CD4-positive, alpha-beta T cell treated with Interleukin-6 at 100 ng/mL for 8 hours (primary cell): ENCODE measurements at places on chromosomes 7 and 10.

DNA sequence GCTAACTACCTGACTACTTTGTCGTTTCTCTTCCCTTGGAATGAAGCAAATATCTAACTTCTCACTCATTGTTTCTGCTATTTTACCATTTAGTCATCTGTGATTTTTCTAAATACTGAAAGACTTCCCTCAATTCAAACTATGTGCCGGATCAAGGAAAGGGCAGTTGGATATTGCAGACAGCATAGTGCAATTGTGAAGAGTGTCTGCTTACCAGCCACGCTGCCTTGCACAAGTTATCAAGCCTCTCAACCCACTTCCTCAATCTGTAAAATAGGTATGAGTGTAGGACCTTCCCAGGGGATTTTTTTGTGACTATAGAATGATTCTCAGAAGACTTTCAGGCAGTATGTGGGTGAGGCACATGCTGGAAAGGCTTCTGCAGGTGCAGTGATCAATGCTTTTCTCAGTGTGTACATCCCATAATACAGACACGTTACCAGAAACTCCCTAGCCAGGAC lies 54.3 kb downstream of the EGFR start:
- DNase-seq, result no peak

DNA sequence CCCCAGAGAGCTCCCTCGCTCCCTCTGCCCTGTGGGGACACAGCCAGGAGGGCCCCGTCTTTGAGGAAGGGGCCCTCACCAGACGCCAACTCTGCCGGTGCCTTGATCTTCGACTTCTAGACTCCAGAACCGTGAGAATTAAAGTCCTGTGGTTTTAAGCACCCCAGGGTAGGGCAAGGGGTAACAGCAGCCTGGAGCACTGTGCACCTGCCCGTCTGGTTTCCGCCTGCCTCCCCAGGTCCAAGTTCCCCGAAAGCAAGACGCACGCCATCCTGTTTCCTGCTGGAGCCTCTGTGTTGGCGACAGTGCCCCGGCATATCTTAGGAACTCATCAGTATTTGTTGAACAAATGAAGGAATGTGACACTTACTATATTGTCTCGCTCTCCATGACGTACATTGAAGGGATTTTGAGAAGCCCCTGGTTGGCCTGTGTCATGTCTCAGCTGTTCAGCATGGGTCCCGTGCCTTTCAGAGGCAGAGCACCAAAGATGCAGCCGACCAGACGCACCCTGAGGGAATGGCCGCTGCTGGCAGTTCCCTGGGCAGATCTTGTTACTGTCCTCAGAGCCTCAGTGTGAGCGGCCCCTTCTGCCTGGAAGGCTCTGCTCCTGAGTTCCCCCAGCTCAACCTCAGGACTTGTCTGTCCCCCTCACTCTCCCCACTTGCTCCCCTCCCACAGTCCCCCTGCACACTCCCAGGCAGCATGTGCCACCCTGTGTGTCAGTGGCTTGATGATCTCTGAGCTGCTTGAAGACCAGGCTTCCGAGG lies 226.2 kb downstream of the TCERG1L start:
- DNase-seq, result no peak

DNA sequence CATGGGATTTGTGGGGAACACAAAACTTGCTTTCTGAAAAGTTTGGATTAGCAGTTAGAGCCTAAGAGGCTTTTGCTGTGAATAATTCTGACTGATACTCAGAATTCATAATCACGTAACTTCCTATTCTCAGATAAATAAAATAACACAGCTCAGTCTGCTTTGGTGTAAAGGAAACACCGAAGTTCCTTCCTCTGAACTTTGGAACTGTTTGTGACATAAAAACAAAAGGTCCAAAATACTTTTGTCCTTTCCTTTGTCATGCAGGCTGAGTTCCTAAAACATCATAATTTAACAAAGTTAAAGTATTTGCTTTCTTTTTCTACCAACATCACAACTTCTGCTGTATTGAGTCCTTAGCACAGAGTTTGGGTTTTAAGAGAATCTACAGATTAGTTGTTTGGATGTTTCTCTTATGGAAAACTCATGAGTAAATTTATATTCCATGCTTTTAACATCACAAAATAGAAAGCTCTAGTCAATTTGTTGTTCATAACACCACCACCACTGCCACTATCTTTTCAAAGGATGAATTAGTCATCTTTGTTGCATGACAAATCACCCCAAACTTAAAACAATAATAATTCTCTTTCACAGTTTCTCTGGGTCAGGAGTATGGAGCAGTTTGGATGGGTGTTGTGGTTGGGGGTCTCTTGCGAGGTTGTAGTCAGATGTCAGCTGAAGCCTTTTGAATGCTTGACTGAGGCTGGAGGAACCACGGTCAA lies 123.4 kb downstream of the REEP3 start:
- no peak for DNase-seq

- no peak for DNase-seq
Measured at GRCh38 chr7:4260867-4261600, 421.1 kb upstream of the FOXK1 start.

GRCh38 chr7:1352656-1353271 lies 106.5 kb downstream of the MICALL2 start:
- no peak for DNase-seq

DNA sequence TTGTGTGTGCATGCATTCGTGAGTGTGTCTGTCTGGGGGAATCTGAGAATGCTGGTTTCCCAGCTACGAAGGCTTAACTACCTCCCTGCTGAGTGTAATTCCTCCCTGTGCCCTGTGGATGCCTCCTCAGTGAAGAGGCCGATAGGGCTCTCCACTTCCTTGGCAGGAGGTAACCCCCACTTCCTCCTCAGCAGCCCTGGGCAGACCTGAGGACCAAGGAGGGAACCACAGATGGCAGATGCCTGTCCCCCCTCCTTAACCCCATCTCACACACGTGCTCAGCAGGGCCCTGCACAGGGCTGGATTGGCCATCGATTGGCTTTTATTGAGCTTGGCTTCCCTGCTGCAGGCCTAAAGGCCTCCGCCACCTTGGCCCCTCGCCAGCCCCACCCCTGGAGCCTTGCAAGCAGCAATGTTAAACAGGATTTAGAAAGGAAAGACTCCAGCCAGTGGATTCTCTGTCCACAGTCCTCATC lies 45.6 kb upstream of the LRRC4 start:
- DNase-seq, result no peak

- DNase-seq, result no peak
Measured at GRCh38 chr10:20004087-20004523, 187.9 kb downstream of the PLXDC2 start.

- DNase-seq, result no peak
Measured at GRCh38 chr7:72243329-72243728, 168.8 kb downstream of the CALN1 start.

GRCh38 chr7:143171697-143172096 lies 11.5 kb upstream of the TAS2R39 start:
- no peak for DNase-seq

DNA sequence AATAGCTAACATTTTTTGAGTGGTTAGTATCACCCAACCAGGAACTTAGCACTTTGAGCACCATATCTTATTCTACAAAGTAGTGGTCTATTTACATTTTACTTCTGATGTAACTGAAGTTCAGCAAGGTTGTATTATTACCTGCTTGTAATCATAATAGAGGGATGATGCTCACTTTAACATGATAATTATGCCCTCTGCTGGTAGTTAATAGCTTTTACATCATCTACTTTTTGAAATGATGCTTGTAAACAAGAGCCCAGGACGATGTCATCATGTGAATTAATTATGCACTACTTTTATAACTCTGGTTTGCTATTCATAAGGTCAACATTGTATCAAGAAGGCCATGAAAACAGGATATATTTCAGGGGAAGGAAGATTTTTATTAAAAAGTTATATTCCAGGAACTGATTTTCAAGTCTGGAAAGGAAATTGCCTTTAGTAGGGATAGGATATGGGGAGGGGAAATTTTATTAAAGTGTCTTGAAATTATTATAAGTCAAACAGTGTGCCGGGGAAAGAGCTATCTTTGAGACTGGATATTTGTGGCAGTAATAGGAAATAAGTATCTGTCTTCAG lies 80.3 kb upstream of the SCIN start:
- peak; percentile 5 for DNase-seq

- DNase-seq, result no peak
Measured at GRCh38 chr7:20183086-20183485, 34.1 kb downstream of the MACC1 start.

DNA sequence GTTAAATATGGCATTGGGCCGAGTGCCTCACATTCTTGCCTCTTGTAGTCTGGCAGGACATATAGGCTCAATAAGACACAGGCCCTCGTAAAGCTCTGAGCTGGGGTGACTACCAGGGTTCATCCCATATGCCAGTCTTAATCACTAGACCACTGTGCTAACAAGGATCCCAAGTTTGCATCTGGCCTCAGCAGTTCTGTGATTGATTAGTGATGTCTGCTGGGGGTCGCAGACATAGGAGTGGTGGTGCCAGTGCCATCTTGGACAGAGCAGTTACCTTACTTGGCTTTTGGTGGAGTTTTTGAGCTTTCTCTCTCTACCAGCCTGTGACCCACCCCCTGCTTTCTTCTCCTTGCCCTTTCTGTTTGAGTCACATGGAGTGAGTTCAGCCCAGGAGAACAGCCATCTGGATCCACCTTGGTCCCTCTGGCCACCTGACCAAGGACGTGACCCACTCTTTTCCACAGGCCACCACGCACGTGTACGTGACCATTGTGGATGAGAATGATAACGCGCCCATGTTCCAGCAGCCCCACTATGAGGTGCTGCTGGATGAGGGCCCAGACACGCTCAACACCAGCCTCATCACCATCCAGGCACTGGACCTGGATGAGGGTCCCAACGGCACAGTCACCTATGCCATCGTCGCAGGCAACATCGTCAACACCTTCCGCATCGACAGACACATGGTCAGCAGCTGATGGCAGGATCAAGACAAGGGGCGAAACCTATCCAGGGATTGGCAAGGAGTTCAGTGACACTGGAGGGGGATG lies 4.1 kb upstream of the VSIR start:
- no peak for DNase-seq

DNA sequence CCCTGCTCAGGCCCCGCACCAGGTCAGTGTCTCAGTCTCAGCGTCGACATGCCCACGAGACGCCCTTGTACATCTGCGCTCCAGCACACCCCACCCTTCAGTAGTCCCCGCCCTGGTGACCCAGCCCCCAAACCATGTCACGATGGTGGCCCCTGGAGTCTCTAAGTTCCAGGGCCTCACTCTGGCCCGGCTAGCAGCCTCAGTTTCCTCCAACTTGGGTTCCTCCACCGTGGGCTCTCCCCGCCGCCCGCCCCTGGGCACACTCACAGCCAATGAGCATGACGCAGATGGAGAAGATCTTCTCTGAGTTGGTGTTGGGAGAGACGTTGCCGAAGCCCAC lies 27.0 kb downstream of the KCNH2 start:
- DNase-seq, result no peak

DNA sequence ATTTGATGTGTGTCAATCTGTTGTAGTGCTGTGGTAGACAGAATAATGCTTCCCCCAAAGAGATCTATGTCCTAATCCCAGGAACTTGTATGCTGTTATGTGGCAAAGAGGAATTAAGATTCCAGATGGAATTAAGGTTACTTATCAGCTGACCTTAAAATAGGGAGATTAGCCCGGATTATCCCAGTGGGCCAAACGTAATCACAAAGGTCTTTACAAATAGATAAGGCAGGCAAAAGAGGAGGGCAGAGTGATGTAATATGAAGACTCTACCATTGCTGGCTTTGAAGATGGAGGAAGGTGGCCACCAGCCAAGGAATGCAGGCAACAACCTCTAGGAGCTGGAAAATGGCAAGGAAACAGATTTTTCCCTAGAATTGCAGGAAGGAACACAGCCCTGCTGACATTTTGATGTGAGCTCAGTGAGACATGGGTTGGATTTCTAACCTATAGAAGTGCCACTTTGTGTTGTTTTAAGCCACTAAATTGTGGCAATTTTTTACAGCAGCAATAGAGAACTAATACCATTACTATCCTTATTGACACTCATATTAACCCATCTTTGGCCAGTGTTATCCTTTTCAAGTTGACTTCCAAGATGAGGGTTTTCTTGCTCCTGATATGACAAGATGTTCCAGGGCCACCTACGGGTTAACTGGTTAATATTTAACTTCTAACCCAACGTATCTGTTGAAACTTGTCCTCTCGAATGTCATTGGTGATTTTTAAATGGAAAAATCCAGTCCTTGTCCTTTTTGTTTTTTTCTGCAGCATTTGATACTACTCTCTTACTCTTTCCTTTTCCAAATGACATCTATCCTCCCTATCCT lies 29.3 kb downstream of the CYCS start:
- DNase-seq, result no peak

- DNase-seq, result no peak
Measured at GRCh38 chr10:70234668-70235447, 1.6 kb upstream of the PPA1 start.

- no peak for DNase-seq
Measured at GRCh38 chr7:84218681-84219080, 24.1 kb upstream of the SEMA3A start.

DNA sequence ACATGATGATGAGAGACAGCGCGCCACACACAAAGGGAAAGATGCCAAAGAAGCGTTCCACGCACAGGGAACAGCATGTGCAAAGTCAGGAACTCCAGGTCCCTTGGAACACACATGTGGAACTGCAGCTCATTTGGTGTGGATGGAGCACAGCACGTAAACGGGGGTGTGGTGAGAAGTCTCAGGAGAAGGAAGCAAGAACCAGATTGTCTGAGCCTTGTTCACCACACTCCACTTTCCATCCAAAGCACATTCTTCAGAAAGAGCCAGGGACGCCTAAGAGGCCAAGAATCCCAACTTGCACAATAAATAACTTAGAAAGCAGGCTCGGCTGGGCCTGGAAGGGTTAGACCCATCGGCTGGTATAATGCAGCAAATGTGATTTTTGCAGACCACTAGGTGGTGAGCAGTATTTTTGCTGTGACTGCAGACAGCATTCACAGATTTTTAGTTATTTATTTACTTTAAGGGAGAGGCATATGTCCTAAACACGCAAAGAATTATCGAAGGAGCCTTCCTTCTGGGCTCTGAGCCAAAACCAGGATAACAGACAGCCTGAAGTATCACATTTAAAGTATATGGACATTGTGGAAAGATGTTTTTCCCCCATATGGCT lies 27.9 kb upstream of the ASCC1 start:
- DNase-seq, result no peak

DNA sequence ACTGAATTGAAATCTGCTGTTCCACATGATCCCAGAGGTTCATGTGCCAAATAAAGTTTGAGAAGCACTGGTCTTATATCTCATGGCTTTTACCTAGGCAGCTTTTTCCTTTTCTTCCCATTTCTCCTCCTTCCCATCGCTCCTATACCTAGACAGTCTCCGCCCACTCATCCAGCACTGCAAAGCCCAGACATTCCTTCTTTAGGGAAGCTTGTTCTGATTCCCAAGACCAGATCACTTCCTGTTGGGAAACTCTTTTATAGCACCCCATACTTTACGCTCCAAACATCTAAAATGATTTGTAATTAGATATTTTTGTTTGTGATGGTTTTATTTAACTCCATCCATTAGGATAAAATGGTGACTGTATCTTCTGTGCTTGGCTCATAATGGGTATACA lies 75.9 kb downstream of the BMPER start:
- DNase-seq, result no peak

GRCh38 chr7:127730658-127731276 lies 78.8 kb downstream of the SND1 start:
- no peak for DNase-seq

- DNase-seq, result no peak
Measured at GRCh38 chr10:121059351-121059750, 208.2 kb downstream of the WDR11 start.

GRCh38 chr7:108234971-108235450 lies 104.8 kb upstream of the LAMB4 start:
- DNase-seq, result no peak
